ENCODE measurements at places on chromosomes 4 and X.
A peak's percentile ranks its signal among the peaks of the same experiment; 100 is the strongest.

DNA sequence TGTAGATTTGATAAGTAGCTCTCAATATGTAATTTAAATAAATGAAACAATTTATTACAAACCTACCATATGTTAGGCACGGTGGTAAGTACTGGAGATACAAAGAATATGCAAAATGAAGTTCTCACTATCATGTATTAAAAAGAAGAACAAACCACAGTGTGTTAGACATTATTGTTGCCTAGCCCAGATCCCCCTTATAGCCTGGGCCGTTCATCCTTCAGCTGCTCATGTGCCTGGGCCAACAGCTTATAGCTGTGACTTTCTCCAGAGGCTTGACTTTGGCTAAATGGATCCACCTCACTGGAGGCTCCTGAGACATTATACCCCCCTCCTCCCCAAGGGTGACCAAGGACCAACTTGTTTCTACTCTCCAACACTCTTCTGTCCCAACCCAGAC, 29.8 kb upstream of the CCNG2 start:
- DNase-seq: no peak

DNA sequence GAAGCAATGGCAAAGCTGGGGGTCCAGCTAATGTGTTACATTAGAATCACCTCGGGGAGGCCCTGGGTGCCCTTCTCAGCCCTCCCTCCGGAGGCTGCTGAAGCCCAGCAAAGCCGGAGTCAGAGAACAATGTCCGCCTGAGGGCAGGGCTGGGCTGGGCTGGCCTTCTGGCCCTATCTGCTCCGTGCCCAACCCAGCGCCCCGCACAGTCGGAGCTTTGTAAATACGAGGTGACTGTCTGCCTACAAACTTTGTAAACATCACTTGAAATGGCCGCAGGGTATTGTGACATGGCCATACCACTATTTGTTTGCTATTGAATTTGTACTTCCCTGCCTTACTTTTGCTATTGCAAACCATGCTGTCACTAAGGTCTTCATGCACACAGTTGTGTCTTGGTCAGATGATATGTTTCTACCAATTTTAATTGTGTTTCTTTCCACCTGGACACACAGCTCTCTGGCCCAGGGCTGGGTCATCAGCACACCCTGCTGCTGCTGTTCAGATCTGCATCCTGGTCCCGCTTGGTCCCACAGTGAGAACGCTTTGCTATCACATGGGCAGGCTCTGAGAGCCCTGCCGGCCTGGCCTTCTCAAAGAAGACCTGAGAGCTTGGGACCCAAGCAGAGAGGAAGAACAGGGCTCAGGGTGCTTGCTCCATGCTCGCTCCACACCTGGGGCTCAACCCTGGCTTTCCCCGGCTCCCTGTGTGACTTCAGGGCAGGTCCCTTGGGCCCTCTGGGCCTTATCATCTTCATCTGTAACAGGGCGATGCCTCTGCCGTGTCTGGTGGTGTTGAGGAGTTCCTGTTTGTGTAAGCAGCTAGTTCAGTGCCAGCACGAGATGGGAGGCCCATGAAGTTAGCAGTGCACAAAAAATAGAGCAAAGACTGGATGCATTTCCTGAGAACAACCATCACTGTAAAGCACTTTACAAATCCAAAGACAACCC, 2.3 kb downstream of the S100P start:
- DNase-seq: no peak

- peak; percentile 10 for DNase-seq
Observed at GRCh38 chr4:42555828-42556227, 101.1 kb downstream of the ATP8A1 start.

DNA sequence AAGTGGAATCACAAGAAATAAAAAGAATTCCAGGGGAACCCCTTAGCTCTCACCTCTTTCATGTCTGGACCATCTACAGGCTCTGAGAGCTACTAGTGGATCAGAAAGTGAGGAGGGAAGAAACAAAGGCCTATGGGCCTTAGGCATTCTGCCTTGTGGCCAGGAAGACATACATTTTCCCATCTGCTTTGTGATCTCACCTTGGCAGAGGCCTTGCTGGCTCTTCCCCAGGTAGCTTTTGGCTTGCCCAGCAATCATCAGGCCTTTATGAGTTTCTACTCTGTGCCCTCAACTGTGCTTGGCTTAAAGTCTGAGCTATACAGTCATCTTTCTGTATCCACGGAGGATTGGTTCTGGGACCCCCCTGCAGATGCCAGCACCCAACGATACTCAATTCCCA, 28.3 kb upstream of the CD99L2 start:
- DNase-seq: no peak

- no peak for DNase-seq
Observed at GRCh38 chr4:107210450-107211239, 174.5 kb upstream of the DKK2 start.

DNA sequence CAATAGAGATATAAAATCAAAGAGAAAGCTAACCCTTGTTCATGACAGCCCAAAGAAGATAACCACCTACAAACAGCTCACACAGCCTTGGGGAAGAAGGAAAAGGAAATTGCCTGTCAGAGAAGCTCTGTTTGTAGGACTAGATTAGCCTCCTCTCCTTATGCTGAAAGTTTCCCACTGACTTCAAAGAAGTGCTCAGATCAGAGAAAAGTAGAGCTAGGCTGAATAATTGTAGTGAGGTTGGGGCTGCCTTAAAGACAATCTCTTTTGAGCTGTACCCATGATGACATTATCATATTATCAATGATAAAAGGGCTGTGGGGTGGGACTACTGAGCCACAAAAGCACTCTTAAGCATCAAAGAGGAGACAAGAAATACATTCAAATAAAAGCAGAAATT, 223.0 kb upstream of the GALNT7 start:
- no peak for DNase-seq

DNA sequence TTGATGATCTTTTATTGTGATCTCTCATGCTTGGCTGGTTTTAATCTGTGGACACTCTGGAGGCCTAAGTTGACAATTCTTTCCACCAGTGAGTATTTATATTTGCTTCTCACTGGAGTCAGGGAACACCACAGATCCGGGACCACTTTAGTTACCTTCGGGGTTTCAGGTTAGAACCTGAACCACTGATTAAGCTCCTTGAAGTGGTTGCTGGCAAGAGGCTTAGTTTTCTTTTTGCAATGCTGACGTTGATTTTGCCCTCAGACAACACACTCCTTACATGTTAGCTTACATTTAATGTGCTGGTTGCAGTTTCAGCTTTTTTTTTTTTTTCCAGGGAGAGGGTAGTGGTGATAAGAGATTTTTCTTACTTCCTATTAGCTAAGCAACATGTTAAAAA, 10.5 kb upstream of the ZNF330 start:
- no peak for DNase-seq

GRCh38 chr4:147709999-147710398, 21.9 kb upstream of the ARHGAP10 start:
- no peak for DNase-seq

DNA sequence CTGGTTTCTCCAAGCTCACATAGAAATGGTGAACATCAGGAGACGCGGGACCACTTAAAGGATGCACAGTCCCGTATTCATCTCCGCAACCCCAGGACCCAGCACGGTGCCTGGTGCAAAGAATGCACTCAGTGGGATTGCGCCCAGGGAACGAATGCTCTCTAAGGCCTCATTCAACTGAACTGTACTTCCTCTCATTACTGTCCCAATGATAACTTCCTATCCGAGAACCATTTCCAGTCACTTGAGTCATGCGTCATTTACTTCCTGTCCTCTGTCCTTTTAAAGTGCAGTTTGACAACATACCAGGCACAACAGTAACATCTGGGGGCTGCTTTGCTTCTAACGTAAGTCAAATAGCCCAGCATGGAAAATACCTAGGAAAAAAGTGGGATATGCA, 75.7 kb downstream of the RBM47 start:
- no peak for DNase-seq

GRCh38 chrX:2387614-2388239, 113.0 kb downstream of the DHRSX start:
- DNase-seq: no peak

- no peak for DNase-seq
Observed at GRCh38 chrX:153442463-153442862, 3.4 kb downstream of the TREX2 start.

- DNase-seq: no peak
Observed at GRCh38 chrX:154355776-154356140, 18.7 kb downstream of the FLNA start.

GRCh38 chrX:135324463-135324862, 15.2 kb downstream of the ETDC start:
- no peak for DNase-seq

DNA sequence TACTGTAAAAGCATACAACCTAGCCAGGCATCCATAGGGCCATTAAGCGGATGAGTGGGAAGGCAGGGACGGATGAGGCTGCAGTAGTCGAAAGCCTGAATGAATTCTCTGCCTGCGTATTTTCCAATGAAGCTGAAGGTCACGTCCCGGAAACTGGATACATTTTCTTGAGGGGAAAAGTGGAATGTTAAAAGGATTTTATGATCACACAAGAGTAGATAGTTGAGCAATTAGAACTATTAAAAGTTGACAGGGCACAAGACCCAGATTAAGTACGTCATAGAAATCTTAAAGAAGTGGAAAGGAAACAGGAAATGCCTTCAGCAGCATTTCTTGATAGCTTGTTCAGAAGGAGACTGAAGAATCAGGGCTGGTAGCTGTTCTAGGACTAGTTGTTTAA, 98.3 kb upstream of the CXXC4 start:
- DNase-seq: no peak

- no peak for DNase-seq
Observed at GRCh38 chr4:150457802-150458201, 124.1 kb upstream of the MAB21L2 start.

- no peak for DNase-seq
Observed at GRCh38 chrX:112867570-112867969, 26.9 kb upstream of the AMOT start.

GRCh38 chr4:53906606-53907190, 157.7 kb downstream of the CHIC2 start:
- no peak for DNase-seq

DNA sequence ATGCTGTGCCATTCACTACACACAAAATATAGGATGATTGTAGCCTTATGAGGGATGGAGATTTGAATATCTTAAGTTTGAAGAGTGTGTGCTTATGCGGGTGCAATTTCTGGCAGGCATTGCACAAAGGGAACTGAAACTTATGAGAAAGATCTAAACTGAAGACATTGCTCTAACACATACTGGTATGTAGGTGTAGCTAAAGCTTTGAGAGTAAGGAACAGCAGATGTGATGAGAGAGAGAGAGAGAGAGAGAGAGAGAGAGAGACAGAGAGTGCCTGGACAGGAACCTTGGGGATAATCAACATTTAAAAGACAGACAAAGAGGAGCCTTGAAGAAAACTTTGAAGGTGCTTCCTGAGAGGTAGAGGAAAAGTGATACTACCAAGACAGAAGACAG, 379.7 kb downstream of the SPRY1 start:
- DNase-seq: no peak

GRCh38 chr4:80788798-80789197, 241.7 kb upstream of the BMP3 start:
- DNase-seq: no peak

DNA sequence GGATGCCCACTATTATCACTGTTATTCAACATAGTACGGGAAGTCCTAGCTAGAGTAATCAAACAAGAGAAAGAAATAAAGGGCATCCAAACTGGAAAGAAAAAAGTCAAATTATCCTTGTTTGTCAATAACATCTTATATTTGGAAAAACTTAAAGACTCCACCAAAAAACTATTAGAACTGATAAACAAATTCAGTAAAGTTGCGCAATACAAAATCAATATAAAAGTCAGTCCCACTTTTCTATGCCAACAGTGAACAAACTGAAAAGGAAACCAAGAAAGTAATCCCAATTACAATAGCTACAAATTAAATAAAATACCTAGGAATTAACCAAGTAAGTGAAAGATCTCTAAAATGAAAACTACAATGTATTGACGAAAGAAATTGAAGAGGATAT, 321.3 kb downstream of the LDB2 start:
- DNase-seq: no peak

- no peak for DNase-seq
Observed at GRCh38 chrX:144601010-144601409, 646.3 kb upstream of the SPANXN1 start.

GRCh38 chrX:20063716-20064351, 52.9 kb downstream of the MAP7D2 start:
- no peak for DNase-seq

DNA sequence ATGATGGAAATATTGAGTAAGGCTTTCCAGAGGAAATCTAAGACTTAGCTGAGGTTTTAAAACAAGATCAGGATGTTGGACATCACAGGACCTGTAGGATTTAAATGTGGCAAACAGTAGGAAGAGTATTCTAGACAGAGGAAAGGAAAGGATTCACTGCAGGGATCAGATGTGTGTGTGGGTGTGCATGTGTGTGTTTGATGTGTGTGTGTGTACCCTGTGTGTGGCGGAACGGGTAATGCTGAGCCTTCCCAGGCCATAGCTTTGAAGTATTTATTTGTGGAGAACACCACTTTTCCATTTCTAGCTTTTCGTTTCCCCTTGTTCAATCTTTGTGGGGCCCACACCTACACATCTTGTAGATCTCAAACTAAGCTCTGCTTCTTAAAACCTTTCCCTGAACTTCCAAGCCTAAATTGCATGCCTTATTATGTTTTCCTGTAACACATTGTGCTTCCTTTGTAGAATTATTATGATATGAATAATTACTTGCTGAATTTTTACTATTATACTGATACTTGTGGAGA, 6.9 kb downstream of the GUCY1A1 start:
- no peak for DNase-seq

DNA sequence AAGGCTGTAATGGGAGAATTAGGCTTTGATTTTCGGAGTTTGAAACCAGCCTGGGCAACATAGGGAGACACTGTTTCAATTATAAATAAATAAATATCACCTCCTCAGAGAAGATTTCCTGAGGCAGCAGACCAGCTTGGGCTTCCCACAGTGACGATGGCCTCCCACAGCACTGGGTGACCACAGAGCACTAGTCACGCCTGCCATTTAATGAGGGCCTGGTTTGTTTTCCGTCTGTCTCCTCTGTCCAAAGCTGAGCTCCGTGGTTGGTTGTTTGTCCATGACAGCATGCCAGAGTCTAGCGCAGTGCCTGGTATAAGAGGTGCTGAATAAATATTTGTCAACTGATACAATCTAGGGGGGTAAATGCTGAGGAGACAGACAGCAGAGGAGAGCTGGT, 10.4 kb upstream of the PDGFRA start:
- no peak for DNase-seq

DNA sequence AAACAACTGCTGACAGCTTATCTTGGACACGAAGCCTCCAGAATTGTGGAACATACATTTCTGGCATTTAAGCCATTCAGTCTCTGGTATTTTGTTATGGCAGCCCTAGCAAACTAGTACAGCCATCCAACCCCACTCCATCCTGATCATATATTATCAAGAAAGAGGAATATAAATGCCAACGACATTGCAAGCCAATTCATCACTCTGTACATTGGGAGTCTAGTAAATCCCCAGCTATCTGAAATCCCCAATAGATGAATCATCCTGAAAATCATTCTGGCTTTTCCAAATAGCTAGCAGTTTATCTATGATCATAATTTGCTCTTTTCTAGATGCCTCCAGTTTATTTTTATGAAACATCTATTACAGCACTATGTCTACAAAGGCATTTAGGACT, 41.1 kb downstream of the FRMD7 start:
- DNase-seq: peak; percentile 37

GRCh38 chrX:44669626-44670025, 127.0 kb upstream of the FUNDC1 start:
- DNase-seq: no peak

GRCh38 chr4:108118505-108118904, 50.2 kb downstream of the LEF1 start:
- no peak for DNase-seq

GRCh38 chr4:38804654-38805295, at the start of gene TLR1:
Gene TLR1, minus strand, starts transcription at chr4:38804791. Its CDS starts 5,960 bp downstream, at chr4:38798831.
- no peak for DNase-seq

GRCh38 chrX:65463550-65463949, 71.0 kb downstream of the LAS1L start:
- DNase-seq: no peak

- peak; percentile 43 for DNase-seq
Observed at GRCh38 chrX:15202454-15203177, 67.3 kb downstream of the ASB9 start.
